Stomach (tissue), 19 donors: ENCODE measurements at places on chromosomes 7 and 10. TPM values are rescaled to one million over a fixed set of nuclear protein-coding genes. Genes with fewer than 3 reads are reported as not detected.

- no peak overlapping the region for H3K4me3 ChIP-seq
- no peak for DNase-seq
- no peaks in the 10 kb centered on the region for H3K27me3 ChIP-seq
- H3K27ac ChIP-seq = no peak overlapping the region
Measured at GRCh38 chr7:116683786-116684185, 11.8 kb downstream of the MET start.

- no peaks in the 10 kb centered on the region for H3K4me1 ChIP-seq
- no peaks in the 10 kb centered on the region for H3K36me3 ChIP-seq
- no peak overlapping the region for H3K27ac ChIP-seq
- no peak overlapping the region for H3K4me3 ChIP-seq
- no peak for DNase-seq
Measured at GRCh38 chr7:76403780-76404494, 5.6 kb downstream of the SSC4D start.

GRCh38 chr10:114855776-114856543, 34.4 kb downstream of the FHIP2A start:
- H3K27ac ChIP-seq = no peak overlapping the region
- no peak for DNase-seq
- H3K4me3 ChIP-seq = no peak overlapping the region
- no peaks in the 10 kb centered on the region for H3K27me3 ChIP-seq
- peaks cover 11% of the 10 kb centered on the region for H3K4me1 ChIP-seq
- H3K36me3 ChIP-seq = peaks cover 96% of the 10 kb centered on the region

DNA sequence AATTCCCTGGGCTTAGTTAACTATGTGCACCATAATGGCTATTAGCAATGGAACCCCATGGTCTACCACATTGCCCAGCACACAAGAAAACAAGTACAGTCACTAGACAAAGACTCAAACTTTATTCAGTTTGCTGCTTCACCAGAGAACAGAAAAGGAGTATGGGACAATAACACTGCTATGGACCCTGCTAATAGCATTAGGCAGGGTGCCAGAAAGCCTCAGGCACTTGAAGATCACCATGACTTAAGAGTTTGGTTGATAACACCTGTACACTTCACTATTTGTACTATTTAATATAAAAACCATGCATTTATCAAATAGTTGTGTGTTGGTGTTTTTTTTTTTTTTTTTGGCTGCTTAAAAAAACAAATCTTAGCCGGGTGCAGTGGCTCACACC, 159.6 kb downstream of the KMT2E start:
- no peaks in the 10 kb centered on the region for H3K27me3 ChIP-seq
- H3K36me3 ChIP-seq = peaks cover 4% of the 10 kb centered on the region
- no peaks in the 10 kb centered on the region for H3K4me1 ChIP-seq
- no peak overlapping the region for H3K27ac ChIP-seq
- H3K4me3 ChIP-seq = no peak overlapping the region

Gene CFAP46
- total RNA-seq = 0.18 TPM

Gene DIP2C
- 30.1 TPM for total RNA-seq
